Activated CD4-positive, alpha-beta T cell treated with anti-CD3 and anti-CD28 coated beads for 36 hours (primary cell): ENCODE measurements at places on chromosomes 4 and X.

- no peak for DNase-seq
These were observed 88.0 kb downstream of the IRF2 start for GRCh38 chr4:184386271-184386781.

- no peak for DNase-seq
These were observed 168.0 kb downstream of the SOWAHB start for GRCh38 chr4:76729980-76730379.

GRCh38 chr4:117421706-117422105, 336.3 kb upstream of the TRAM1L1 start:
- no peak for DNase-seq

DNA sequence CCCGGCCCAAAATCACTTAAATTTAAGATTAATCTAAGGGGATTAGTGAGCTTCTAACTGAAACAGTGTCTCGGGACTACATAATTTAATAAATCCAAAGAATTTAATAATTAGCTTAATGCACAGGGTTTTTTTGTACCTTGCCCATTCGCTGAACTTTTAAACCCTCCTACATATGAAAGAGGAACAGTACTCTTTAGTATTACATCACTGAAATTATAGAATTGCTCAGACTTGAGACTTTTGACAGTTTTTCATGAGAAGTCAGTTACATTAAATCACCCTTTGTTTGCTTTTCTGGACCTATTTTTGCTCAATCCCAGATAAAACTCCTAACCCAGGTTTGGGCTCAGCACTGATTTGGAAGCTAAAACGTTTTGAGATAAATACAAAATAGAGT, 2.4 kb upstream of the TADA2B start:
- no peak for DNase-seq

GRCh38 chrX:44903107-44903506, 30.1 kb downstream of the KDM6A start:
- peak; percentile 35 for DNase-seq

DNA sequence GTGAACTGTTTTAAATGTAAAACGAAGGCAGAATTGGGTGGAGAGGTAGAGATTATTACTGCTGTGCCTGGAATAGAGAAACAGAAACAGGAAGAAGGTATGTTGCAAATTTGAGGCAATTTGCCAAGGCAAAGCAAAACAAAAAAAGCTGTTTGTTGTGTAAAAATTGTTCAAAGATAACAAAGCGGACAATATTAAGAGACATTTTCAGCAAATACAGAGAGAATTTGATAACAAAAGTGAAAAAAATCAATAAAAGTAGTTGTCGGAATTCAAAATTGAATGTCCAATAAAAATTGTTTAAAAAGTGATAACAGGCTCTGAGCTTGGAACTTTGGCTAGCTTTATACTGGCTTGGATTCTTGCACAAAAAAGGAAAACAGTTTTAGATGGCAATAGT, 14.4 kb upstream of the SMS start:
- no peak for DNase-seq

DNA sequence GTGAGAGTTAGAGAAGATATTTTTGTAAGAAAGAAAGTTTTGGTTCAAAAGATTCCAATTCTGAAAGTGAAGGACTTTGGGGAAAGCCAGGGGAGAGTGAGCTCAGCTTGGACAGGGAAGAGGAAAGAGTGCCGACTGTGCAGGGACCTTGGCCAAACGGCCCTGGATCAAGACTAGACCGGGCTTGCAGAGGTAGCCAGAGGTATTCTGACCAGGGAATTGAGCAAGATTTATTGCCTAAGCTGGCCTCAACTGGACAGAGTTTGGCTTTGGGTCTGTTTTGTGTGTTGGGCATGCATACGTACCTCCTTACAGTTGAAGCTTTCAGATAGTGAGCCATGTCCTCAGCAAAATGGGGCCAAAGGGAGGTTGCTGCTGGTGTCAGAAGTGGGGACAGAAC, 11.6 kb downstream of the PLAC1 start:
- DNase-seq: no peak

DNA sequence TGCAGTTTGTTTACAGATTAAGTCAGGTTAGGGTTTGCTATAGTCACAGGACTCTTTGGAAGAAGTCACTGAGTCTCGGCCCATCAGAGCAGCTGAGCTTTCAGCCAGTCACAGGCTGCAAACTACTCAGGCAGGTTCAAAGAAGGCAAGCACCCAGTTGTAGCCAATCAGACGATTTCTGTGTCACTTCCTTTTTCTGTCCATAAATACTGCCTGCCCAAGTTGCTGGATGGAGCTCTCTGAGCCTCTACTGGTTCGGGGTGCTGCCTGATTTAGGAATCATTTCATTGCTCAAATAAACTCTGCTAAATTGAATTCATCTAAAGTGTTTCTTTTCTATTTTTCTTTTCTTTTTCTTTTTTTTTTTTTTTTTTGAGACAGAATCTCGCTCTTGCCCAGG, 7.3 kb upstream of the SH3BP2 start:
- peak; percentile 67 for DNase-seq

DNA sequence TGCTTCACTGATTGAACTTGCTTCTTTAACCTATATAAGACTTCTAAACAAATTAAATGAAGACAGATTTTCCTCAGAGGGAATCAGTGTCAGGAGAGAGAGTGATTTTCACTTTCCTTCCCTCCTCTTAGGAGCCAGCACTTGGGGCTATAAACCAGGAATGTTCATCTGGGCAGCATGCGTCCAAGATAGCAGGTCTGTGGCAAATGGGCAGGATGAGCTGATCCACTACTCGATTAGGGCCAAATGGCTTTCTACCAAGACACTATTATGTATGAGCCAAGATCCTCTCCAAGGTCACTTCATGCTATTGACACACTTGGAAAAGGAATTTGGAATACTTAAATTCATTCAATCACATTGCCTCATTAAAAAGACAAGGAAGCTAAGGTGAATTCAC, 203.9 kb upstream of the GRID2 start:
- DNase-seq: no peak

GRCh38 chr4:177070533-177071058, 239.1 kb upstream of the NEIL3 start:
- DNase-seq: no peak
